ENCODE measurements at places on chromosomes 7 and 10.

- DNase-seq: no peak
Measured at GRCh38 chr7:73354821-73355220, 26.9 kb downstream of the FKBP6 start.

- DNase-seq: no peak
Measured at GRCh38 chr10:15092855-15093408, 4.2 kb upstream of the RPP38 start.

DNA sequence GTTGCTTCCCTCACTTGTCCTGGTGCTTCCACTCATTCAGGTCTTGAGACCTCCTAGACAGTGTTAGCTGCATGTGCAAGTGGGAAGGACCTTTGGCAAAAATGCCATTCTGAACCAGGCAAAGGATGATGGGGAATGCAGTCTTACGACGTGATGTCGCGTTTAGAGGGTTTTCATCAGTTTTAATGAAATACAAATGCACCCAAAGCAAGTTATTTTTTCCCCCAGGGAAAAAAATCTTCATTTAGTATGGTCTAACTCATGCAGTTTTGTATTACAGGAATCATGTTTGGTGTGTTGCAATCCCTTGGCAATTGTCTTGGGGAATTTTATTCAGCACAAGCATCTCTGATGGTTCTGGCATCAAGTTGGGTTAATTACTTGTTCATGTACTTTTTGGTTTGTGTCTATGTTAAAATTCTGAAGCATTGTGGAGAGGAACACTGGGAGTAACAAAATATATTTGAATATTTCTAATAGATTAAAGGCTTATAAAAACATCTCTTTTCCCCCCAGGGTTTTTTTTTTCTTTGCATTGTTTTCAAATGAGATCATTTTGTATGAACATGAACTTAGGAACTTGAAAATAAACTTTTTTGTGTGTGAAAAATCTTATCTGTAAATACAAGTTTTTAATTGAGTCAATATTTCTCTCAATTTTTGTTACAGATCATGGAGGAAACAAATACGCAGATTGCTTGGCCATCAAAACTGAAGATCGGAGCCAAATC lies 188.9 kb downstream of the BICC1 start:
- no peak for DNase-seq

DNA sequence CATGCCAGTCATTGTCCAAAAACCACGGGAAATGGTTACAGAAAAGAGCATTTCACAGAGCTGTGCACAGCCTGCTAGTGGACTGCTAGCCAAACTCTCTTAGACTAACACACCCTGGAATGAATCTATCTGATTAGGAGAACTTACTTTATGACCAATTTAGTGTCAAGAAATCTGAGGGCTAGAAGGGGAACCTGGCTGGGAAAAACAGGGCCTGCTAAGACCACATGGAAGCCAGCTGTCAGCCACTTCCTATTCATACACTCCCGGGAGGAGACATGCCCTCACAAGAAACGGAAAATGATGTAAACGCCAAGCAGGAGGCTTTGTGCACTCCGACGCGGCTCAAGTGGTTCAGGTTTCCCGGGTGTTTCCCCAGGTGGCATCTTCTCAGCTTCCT lies 54.8 kb downstream of the MPP7 start:
- DNase-seq: no peak

DNA sequence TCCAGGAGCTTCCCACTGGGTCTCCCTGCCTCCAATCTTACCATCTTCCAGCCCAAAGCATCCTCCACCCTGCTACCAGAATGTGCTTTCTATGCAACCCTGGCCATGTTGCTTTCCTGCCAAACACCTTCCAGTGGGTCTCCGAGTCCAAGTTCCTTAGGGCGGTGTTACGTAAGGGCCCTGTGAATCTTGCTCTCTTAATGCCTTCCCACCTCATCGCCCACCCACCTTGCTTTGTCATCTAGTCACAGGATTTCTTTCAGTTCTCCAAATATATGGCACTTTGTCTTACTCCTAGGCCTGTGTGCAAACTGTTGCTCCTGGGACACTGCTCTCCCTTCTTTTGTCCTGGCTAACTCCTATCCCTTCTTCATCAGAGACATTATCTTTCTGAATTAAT lies 344.5 kb downstream of the RPS24 start:
- DNase-seq: no peak

DNA sequence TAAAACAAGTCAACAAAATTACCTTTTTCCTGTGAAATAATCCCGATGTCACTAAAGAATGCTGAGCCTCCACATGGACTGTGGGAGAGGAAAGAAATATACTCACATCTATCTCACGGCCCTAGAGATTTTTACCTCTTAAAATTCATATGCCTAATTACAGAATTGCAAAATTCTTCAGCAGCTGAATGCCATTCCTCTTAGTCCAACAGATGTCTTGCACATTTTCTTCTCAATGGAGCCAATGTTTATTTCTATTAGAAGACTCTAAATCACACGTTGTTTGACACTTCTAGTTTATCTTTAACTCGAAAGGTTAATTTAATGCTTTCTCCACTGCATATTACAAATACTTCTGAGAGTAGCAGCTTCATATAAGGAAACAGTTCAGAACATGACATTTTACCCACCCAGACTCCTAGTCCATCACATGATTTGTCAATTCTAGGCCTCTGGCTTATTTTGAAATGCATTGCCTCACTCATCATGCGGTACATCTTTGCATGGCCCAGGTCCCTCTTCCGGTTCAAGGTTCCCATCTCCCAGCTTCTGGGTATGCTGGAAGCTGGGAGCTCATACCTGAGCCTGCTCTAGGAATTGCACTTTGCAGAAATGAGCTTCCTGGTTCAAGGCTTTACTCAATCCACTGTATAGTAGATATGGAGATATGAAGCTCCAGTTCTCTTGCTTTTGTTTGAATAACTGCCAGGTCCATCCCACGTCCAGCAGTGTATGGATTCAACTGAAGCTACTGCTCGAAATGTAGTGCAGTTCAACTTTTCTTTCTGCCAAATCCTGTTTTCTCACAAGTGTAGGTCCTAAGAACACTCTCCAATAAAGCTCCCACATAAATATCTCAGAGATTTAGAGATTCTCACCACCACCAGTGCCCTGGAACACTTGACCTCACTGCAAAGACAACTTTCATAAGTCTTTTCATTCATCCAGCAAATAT lies 306.2 kb downstream of the GPR37 start:
- DNase-seq: no peak

DNA sequence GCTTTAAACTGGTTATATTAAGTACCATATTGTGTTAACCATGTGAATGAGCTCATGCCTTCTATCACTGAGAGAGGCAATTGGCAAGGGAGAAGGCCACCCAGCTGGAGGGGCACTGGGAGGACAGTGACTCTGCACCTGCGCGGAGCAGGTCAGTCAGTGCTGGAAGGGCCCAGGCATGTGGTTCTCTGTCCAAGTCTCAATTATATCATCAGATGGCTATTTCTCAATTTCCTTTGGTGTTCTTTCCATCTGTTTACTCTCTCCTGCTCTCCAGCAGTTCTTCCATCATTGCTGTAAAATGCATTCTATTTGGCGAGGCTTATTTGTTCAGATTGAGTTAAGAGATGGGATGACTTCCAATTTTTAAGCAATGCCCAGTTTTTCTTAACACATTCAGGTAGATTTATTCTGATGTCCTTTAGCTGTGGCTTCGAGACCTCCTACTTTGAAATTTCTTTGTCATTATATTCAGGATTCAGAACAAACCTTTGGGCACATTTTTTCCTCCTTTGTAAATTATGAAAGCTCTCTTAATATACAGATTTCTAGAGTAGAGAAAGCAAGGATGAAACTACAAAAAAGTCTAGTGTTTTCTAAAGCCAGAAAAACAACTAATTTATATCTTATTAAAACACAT lies 159.3 kb downstream of the BMPER start:
- peak; percentile 36 for DNase-seq

DNA sequence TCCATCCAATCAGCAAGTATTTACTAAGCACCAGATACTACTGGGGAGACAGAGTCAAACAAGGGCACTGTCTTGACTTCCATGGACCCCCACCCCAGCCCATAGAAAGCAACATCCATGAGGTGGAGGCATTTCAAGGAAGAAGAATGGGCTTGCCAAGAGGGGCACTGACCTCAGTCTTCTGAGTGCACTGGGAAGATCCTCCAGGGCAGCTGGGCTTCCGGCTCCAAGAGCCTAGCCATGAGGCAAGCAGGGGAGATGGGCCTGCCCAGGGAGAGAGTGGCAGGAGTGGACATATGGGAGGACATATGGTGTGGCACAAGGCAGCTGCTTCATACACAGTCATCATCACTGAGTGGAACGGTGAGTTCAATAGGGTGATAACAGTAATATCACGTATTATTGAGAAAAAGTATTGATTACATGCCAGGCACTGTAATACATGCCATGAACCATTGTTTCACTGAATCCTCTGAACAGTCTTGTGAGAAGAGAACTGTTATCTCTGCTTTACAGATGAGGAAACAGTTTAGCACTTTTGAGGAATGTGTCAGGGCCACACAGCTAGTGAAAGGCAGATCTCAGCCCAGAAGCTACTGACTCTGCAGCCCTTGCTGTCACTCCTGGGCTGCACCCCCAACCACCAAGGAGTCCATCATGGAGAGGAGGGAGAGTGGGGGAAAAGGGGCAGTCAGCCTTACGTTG lies 331.7 kb upstream of the ZMIZ1 start:
- no peak for DNase-seq

DNA sequence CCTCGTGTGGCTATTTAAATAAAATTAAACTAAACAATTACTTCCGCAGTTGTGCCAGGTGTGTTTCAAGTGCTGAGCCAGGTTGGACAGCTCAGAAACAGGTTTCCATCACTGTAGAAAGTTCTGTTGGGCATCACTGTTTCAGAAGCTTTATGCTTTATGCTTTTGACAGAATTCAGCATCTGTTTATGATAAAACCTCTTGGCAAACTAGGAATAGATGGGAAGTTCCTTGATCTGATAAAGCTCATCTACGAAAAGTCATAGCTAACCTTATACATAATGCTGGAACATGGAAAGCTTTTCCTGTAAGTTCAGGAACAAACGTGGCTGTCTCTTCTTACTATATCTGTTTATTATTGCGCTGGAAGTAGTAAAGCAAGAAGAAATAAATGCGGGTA lies 143.4 kb downstream of the DOCK1 start:
- peak; percentile 7 for DNase-seq

DNA sequence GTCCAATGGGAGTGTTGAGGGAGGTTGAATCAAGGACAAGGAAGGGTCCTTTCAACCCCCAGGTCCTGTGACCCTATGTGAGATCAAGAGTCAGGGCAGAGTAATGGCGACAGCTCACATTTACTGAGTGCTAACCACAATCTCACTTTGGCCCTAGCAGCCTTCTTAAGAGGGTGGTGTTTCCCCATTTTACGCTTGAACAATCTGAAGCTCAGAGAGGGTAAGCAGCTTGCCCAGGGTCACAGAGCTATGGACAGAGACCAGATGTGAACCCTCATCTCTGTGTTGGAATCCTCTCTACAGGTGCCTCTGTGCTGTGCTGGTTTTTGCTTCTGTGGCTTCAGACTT lies 102.0 kb downstream of the GRK5 start:
- no peak for DNase-seq

- no peak for DNase-seq
Measured at GRCh38 chr10:23525406-23525805, 86.5 kb downstream of the OTUD1 start.

DNA sequence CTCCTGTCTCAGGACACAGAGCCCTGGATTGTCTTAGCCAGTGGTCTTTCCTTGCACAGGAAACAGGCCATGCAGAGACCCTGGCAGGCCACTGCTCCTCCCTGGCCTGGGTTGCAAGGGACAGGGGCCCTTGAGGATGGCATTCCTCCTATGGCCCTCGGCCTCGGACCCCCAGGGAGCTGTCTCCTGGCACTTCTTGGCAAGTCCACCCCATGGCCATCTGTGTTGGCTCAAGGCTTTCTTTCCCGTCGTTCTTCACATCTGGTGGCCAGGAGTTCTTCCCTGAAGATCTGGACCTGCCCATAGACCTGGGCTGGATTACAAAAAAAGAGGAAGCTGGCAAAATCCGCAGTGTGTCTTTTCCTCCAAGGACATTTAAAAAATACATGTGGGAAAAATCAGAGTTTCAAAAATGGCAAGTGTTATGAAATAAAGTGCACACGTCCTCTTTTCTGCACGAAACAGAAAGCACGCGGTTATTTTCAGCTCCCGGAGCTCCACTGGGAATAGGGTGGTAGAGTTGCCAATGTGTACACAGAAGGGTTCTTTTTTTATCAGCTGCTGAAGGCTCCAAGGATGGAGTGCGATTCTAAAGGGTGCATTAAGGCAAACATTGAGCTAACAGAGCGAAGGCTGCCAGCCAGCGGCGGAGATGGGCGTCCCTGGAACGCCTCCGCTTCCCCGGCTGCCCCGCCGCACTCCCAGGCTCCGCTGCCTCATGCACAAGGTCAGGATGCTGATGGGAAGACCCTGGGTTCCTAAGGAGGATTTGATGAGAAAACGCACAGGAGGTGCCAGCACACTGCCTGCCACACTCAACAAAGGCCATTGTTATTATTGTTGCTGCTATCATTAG lies 62.8 kb upstream of the FAM20C start:
- no peak for DNase-seq

DNA sequence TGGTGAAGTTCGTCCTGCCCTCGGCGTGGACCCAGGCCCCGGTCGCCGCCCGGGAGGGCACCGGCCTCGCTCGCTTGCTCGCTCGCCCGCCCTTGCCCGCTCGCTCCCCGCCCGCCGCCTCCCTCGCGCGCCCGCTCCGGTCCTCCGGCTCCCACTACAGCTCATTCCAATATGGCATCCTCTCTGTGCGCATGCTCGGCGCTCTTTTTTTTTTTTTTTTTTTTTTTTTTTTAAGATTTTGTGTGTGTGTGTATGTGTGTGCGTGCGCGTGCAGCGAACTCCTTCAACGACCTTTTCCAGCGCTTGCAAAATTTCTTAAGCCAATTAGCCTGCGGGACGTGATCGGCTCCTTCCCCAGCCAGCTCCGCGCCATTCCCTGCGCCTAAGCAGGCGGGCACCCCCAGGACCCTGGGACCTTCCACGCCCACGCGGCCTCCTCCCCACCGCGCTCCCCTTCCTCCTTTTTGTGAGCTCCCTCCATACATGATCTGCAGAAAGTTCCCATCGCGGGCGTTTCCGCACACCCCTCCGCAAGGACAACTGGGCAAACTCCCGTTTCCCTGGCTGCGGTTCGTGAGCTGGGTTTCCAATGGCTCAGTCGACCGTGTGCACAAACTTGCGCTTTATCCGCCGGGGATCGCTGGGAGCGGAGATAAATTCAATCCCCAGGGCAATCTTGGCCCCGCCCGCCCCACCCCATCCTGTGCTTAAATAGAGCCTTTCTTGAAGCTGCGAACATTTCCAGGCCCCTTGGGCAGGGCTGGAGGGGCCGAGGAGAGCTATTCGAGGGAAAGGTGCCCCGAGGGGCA lies at the start of gene SFMBT2:
Gene SFMBT2, minus strand, starts transcription at position 173 of the 809 bp plus-strand sequence. CDS start 29,136 bp downstream, outside the sequence.
- DNase-seq: no peak

- no peak for DNase-seq
Measured at GRCh38 chr10:93826355-93826754, 67.4 kb upstream of the SLC35G1 start.
